NCI-H1930 (cell line): ENCODE measurements at places on chromosomes 2 and 18.
A peak's percentile ranks its signal among the peaks of the same experiment; 100 is the strongest.

DNA sequence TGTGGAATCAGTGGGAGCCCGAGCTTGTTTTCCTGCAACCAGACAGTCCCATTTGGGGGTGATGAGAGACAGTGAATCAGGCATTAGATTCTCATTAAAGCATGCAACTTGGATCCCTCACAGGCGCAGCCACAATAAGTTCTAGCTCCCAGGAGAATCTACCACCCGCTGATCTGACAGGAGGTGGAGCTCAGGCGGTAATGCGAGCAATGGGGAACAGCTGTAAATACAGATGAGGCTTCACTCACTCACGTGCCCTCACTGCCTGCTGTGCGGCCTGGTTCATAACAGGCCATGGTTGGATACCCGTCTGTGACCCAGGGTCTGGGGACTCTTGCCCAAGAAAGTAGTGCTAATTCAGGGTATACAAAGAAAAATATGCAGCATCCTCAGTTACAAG lies 144.8 kb upstream of the RGPD4 start:
- no peak for DNase-seq

DNA sequence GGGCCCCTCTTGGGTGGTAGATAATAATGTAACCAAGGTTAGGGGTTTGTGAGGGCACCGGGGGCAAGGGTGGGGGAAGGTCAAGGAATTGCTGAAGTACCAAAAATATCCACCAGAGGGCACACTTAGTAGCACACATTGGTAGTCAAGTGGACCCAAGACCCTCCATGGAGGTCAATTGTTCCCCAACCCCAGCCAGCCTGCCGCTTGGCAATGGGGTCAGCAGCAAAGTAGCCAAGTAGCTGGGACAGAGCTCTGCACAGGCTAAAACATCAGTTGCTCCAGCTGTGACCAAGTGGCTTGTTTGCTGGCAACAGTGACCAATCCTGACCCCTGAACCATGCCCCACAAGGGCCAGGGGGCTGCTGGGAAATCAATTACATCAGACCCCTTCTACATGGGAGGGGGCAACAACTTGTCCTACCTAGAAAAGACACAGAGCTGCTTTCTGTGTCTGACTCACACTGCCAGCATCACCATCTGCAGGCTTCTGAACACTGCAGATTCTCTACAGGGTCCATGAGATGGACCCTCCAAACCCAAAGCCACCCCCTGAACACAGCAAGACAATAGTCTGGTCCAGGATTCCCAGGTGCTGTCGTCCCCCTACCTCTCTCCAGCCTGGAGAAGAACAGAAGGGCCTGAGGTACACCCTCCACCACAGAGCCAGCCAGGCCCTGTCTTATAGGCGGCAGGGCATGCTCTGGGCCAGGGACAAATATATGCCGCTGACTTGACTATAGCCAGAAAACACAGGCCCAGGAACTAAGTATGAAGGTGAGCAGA lies 76.0 kb downstream of the EMX1 start:
- DNase-seq: peak; percentile 27

GRCh38 chr2:80887841-80888378 lies 583.4 kb upstream of the LRRTM1 start:
- DNase-seq: no peak

- no peak for DNase-seq
Measured at GRCh38 chr2:191569025-191569424, 108.9 kb upstream of the NABP1 start.

DNA sequence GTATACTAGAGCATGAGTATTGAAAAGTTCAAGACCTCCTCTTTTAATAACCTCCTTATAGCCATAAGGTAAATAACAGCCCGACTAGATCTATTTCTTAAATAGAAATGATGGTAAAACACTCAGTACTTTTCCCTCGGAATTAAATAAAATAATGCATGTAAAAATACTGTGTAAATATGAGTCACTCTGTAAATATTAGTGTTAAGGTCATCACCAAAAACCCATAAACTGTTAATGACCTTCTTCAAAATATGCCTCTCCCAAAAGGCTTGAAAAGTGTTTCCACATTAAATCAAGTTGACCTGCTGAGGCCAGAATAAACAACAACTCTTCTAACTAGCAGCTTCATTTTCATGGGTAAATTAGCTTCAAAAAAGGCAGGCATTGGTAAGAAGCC lies 25.3 kb upstream of the BZW1 start:
- no peak for DNase-seq

DNA sequence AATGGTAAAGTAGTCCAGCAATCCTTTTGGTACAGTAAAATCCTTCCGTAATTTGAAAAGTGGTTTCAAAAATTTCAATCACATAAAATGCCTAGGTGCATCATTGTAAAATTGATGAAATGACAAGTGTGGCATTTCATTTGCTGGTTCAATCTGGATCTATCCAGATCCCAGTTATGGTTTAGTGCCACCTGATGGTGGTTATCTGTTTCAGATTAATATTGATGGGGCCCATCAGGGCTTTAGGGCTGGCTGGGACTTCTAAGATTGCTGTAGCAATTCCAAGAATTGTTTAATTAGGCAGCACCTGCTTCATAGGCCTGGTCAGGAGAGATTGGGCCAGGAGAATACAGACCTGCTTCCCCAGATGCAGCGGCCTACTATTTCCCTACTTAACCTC lies 55.5 kb upstream of the PIK3C3 start:
- DNase-seq: no peak

GRCh38 chr2:175478096-175478768 lies 296.7 kb upstream of the ATP5MC3 start:
- no peak for DNase-seq

GRCh38 chr18:47595831-47596501 lies 334.5 kb downstream of the SMAD2 start:
- no peak for DNase-seq
